Omental fat pad (tissue), 4 donors: ENCODE measurements at places on chromosomes 3 and 15. TPM values are rescaled to one million over a fixed set of nuclear protein-coding genes. Genes with fewer than 3 reads are reported as not detected.

- no peak for DNase-seq
Measured at GRCh38 chr15:75109736-75110130, 86.3 kb downstream of the PPCDC start.

GRCh38 chr15:67716171-67716570 lies 109.1 kb upstream of the SKOR1 start:
- DNase-seq = no peak

GRCh38 chr3:147367676-147368075 lies 38.7 kb downstream of the ZIC4 start:
- DNase-seq = no peak

DNA sequence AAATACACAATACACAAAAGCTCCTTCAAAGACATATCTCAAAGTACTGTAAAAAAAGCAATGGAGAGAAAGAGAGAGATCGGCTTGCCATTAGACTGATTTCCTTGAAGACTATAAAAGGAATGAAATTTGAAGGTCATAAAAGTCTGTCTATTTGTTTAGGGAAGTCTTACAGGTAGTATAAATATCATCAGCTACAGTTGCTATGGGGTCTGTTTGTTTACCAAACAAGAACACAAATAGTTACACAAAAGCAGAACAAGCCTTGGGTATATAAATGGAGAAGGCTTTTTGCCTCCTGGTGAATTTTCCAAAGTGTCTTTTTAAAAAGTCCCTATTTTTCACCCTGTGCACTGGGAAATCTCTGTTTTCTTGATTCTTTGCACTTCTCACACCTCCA lies 552.3 kb downstream of the FOXP1 start:
- DNase-seq = no peak

DNA sequence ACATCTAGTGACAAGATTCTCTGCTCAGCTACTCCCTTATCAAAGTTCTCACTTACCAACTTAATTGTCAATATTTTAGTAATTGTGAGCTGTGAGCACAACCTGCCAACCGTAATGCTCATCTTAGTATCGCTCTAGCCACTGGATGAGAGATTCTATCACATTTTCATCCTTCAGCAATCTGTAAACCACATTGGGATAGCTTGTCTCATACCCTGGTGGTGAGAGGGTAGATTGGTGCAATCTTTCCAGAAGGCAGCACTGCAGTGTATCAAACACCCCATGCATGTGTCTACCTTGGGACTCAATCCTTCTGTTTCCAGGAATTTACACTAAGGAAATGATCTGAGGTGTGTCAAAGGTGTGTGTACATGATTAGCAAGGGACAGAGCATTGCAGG lies 18.9 kb upstream of the ATP8B4 start:
- no peak for DNase-seq

- no peak for DNase-seq
Measured at GRCh38 chr3:147356145-147356908, 50.0 kb downstream of the ZIC4 start.

GRCh38 chr15:69107025-69107620 lies 53.3 kb upstream of the GLCE start:
- DNase-seq = no peak

GRCh38 chr3:189304465-189305351 lies 132.9 kb downstream of the TPRG1 start:
- no peak for DNase-seq

GRCh38 chr3:129526121-129526900 lies 2.1 kb upstream of the RHO start:
- no peak for DNase-seq

DNA sequence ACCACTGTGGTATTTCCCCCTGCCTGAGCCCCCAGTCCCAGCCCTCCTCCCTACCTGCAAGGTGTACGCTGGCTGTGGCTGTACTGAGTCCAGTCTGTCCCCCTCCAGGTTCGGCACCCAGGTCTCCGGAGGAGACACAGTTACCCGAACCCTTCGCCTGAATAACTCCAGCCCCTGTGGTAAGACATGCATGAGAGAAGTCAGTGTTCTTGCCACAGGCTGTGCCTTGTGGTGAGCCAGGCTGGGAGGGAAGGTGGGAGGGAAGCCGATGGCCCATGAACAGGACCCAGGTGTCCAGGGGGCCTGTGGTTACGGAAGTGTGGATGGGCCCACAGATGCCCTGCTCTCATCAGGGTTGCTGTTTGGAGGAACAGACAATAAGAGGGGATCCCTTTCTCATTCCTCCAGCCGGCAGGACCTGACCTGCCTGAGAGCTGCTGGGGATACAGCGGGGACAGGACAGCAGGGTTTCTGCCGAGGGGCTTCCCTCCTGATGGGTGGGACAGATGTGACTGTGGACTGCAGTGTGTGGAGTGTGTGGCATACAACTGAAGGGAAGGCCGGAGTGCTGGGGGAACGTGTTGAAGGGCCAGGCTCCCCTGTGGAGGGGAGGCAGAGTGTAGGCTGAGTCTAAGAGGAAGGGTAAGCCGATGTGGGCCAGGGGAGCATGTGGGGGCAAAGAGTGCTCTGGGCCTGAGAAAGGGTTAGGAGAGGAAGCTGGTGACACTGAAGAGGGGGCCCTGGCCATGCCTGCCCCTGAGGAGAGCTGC lies 21.9 kb downstream of the ACAA1 start:
- DNase-seq = peak; percentile 20

- DNase-seq = no peak
Measured at GRCh38 chr15:52357949-52358348, 62.3 kb upstream of the MYO5C start.

GRCh38 chr15:40782609-40783227 lies 12.9 kb downstream of the C15orf62 start:
- no peak for DNase-seq

- no peak for DNase-seq
Measured at GRCh38 chr3:132550579-132551305, 46.3 kb upstream of the ACKR4 start.

DNA sequence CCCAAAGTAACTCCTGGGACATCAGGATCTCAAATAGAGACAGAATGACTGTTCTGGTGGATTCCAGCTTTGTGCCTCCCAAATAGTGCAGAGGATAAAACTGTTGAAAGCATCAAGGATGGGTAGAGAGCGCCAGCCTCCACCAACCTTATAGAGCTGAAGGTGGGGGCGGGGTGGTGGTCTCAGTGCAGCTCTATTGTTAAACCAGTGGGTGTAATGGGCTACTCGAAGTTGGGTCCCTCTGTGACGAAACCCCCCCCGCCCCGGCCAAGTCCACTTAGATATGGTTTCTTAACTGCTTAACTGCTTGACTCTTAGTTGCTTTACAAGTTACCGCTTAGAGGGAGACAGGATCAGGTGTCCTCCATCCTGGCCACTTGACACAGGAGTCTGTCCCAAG lies 22.7 kb downstream of the DHX30 start:
- no peak for DNase-seq

- no peak for DNase-seq
Measured at GRCh38 chr3:31014317-31015040, 120.0 kb upstream of the GADL1 start.

- DNase-seq = no peak
Measured at GRCh38 chr3:10774825-10775224, 41.2 kb upstream of the SLC6A11 start.

DNA sequence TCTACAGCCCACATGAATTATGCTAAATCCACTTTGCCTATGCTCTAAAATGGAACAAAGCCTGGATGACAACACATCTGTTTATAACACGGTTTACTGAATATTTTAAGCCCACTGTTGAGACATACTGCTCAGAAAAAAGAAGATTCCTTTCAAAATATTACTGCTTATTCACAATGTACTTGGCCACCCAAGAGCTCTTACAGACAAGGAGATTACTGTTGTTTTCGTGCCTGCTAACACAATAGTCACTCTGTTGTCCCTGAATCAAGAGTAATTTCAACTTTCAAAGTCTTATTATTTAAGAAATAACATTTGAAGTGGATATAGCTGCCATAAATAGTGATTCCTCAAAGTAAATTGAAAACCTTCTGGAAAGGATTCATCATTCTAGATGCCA lies 70.9 kb downstream of the ANKRD28 start:
- no peak for DNase-seq

DNA sequence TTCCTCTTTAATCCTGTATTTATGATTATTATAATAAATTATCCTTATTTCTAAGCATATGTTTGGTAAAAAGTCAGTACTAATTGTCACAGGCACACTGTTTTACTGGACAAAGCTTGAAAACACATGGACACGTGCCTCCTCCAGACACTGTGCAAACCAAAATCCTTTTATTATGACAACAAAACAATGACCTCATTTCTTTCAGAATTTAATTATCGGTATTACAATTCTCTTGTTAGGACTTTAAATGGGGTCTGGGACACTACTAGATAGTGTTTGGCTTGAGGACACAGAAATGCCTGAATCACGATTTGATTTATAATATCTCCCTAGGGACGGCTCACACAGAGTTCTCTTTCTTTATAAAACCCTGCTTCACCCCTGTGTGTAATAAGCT lies 107.3 kb upstream of the IGSF10 start:
- no peak for DNase-seq

DNA sequence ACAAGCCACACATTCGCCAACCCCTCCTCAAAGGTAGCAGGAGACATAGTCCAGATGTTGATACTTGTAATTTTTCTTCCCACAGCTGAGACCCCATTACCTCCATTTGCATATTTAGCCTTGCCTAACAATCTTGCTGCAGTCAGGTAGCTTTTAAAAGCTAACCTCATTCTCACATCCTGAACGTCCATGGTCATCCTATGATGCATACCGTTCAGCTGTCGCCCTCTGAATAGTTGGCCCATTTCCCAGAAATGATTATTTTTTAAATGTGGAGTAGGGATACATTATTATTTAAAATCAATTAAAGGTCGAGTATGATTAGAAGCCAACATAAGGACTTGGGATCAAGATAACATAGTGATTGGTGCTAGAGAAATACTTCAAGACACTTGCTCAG lies 165.0 kb downstream of the MEX3B start:
- DNase-seq = no peak

DNA sequence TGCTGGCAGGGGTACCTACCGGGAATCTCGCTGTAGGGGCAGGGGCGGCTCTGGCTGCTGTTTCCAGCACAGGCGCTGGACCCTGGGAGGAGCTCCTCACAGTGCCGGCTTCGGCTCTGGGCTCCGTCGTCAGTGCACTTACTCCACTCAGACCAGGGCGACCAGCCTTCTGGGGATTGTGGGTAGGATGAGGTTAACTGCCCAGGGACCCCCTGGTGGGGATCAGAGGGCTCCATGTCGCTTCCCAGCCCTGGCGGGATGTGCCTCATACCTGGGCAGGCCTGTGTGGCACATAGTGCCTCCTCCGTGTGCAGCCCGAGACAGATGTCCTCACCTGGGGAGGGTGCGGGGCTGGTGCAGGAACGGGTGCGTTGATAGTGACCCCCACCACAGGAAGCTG lies 115.7 kb downstream of the SEMA5B start:
- DNase-seq = no peak

GRCh38 chr3:119778811-119779210 lies 3.1 kb upstream of the NR1I2 start:
- DNase-seq = no peak

DNA sequence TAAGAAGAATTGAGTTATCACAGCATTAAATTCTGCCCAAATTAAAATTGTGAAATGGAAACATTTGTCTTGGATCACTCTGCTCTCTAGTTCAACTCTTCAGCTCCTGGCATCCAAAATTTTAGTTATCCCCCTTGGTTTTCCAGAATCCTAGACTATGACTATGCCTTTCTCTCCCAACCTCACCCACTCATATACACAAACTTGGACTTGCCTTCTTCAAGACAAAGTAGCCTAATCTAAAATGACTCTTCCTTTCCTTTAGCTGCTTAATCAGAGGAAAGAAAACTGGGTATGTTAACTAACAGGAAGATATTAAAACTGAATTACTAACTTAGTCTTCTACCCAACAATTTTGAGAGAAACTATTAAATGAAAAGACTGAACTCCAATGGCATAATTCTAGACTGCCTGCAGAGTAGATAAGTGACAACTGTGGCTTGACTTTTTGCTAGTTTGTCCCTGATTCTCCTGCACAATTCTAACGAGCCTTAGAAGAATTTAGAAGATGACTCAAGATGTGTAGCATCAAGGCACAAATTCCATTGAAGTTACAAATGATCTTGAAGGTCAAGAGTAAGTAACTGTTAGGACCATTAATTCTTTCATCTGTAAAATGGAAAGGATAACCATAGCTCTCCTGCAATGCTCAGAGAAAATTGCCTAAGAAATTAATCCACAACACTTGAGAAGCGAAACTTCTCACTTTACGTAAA lies 5.2 kb upstream of the GOLIM4 start:
- DNase-seq = no peak

- DNase-seq = peak; percentile 58
Measured at GRCh38 chr3:28901018-28901417, 379.9 kb upstream of the RBMS3 start.

- DNase-seq = no peak
Measured at GRCh38 chr15:60960517-60960916, 268.6 kb downstream of the RORA start.

- DNase-seq = no peak
Measured at GRCh38 chr3:86147119-86147518, 843.8 kb downstream of the VGLL3 start.

GRCh38 chr3:188254520-188255070 lies 100.6 kb downstream of the LPP start:
- no peak for DNase-seq

- no peak for DNase-seq
Measured at GRCh38 chr15:51782357-51782896, 31.0 kb downstream of the TMOD2 start.

DNA sequence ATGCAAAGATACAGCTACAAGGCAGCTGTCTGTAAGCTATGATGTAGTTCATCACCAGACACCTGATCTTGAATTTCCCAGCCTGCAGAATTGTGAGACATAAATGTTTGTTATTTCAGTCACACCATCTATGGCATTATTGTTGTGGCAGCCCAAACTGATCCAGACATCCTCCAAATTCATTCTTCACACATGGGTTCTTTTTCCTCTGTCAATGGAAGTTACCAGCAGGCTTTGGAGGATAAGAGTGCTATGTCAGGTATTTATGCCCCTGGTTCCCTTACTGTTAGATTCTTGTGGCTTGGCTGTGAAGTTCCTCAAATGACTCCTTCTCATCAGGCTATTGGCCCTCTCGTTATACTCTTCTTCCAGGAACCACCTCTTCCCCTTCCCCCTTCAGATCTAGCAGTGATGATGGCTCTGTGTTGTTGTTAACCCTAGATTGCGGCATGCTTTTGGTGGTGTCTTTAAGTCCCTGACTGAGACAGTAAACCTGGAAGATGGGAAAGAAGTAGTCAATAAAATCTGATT lies 91.0 kb upstream of the CHMP2B start:
- DNase-seq = no peak

- no peak for DNase-seq
Measured at GRCh38 chr3:58749948-58750347, 83.4 kb upstream of the FAM3D start.

GRCh38 chr15:42549741-42550392 lies 1.2 kb downstream of the HAUS2 start:
- no peak for DNase-seq

The C3orf22 gene
- not detected for total RNA-seq

The LTK gene
- total RNA-seq = not detected

The SENP7 gene
- 14.1 TPM for total RNA-seq

The SYNPR gene
- not detected for total RNA-seq

The CISH gene
- 15.1 TPM for total RNA-seq

The ACSBG1 gene
- total RNA-seq = not detected

The HCLS1 gene
- total RNA-seq = 61.5 TPM

The PPCDC gene
- 13.5 TPM for total RNA-seq

The SKOR1 gene
- total RNA-seq = 1.1 TPM

The ZNF501 gene
- 5.4 TPM for total RNA-seq

The SERINC4 gene
- not detected for total RNA-seq

The C3orf49 gene
- not detected for total RNA-seq

The BFSP2 gene
- total RNA-seq = not detected

The GRM2 gene
- 0.48 TPM for total RNA-seq

The GOLGA6D gene
- total RNA-seq = not detected

The KCNH8 gene
- not detected for total RNA-seq

The CEP97 gene
- total RNA-seq = 10.2 TPM

The HRG gene
- total RNA-seq = not detected

The NPAP1 gene
- total RNA-seq = not detected
